Stimulated activated CD4-positive, alpha-beta T cell treated with anti-CD3 and anti-CD28 coated beads, Interleukin-1b, Interleukin-23, amount 100 ng/mL, for 4 hours (primary cell): ENCODE measurements at places on chromosomes 1 and 21.

DNA sequence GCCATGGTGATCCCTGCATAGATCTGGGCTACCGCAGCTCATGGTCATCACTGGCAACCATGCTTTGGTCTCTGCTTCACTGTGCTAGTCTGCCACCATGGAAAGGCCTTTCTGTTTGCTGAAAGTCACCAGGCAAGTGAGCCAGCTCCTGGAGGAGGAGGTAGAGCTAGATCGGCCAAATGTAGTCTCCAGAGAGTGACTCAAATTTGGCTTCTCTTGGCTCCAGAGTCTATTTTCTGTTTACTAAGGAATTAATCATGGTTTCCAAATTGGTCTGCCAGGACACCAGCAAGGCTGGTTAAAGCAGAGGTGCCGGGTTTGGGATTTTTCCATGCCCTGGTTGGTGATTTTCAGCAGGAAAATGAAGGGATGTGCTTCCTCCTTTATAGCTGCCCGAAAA is 52.7 kb upstream of the IVNS1ABP start:
- no peak for DNase-seq

DNA sequence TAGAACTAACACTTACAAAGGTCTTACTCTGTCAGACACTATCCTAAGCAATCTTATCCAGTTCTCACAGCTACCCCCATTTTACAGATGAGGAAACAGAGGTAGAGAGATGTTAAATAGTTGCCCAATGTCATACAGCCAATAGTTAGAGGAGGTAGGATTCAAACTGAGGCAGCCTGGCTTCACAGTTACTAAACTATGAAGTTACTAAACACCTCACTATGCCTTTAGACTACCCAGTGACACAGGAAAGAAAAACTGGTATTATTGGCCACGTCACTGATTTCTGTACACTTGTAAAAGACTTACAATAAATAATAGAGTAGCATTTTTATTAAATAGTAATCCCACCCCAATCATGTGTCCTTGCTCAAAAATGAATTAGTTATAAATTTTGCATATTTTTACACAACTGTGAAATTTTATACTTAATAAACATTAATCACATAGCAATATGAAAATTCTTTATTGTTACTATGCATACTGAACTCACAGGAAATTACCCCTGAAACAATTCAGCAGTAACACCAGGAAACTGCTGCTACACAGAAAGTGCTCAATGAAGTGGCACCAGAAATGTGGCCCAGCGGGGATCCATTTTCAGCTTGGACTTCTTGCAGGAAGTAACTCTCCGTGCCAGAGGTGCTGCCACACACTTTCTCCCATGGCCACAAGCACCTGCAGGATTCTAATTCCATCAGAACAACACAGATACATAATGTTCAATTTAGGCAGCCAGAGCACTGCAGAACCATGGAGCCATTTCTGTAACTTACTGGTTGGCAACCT is 69.4 kb downstream of the VAV3 start:
- DNase-seq, result no peak

- DNase-seq, result no peak
These were observed 7.2 kb upstream of the S100A8 start for GRCh38 chr1:153397924-153398651.

DNA sequence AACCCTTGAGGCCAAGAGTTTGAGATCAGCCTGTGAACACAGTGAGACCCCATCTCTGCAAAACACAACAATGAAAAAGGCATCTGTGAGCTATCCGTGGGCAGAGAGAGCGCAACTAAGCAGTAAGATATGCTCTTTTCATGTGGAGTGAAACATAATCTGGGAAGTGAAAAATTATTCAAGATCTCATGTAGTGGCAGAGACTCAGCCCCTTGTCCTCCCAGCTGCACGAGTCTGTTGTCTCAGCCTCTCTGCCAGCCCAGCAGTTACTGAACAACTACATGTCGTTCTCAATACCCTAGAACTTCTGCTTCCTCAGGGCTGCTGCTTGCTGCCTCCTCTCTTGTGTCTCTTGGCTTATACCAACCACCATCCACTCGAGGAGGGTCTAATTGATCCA is 61.3 kb upstream of the WDR26 start:
- no peak for DNase-seq

GRCh38 chr1:98027103-98027705 is 106.4 kb upstream of the DPYD start:
- DNase-seq, result no peak

- no peak for DNase-seq
These were observed 40.4 kb upstream of the LRRN2 start for GRCh38 chr1:204725821-204726448.

- no peak for DNase-seq
These were observed 396.9 kb downstream of the ADGRL2 start for GRCh38 chr1:82197606-82198005.

DNA sequence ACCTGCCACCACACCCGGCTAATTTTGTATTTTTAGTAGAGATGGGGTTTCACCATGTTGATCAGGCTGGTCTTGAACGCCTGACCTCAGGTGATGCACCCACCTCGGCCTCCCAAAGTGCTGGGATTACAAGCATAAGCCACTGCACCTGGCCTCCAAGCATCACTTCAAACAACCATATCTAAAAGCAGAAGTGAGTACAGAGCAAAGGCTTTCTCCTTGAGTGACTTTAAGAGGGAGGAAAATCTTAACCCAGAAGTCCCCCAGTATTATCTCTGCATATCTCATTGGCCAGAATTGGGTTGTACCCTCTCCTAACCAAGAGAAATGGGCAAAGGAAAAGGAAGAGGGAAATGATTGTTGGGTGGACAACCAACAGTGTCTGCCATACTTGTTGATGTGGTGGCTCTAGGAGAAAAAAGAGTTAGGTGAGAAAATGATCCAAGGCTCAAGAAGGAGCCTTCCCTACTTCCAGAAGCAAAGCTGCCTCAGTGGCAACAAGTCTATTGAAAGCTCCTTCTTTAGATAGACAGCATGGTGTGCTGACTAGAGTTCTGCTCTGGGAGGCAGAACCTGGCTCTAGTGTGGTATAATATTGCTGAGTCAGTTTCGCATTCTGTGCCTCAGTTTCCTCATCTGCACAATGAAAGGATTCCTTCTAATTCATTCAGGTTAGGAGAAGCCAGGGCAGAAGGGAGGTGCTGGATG is 16.8 kb upstream of the FOXE3 start:
- DNase-seq, result no peak

- DNase-seq, result no peak
These were observed 266.2 kb downstream of the FOXD2 start for GRCh38 chr1:47703981-47704596.

DNA sequence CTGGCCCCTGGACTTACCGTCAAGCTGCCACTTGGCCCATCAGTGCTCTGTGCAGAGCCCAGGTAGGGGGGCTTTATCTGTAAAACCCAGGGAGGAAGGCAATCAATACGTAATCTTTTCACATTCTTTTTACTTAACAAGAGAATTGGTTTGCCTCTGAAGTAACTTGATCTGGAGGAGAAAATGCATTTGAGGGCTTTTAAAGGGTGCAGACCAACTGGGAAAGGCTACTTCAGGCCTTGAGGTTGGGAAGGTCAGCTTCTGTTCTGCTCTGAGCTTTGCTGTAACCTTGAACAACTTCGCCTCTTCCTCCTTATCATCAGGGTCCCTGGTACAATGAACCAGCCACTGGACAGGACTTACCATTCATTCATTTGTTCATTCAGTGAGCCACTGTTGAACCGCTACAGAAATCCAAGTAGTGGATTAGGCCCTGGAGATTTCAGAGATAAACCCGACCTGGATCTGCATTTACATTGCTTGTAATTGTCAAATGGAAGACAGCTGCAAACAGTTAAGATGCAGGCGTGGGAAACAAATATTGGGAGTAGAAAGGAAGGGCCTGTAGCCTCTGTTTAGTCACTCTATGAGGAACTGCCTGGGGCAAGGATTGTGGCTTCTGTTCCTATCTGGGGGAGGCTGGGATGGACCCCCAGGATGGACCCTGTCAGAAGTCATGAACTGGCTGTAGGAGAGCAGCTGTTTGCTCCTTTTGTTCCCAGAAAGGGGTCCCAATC is 90.9 kb downstream of the MAN1C1 start:
- no peak for DNase-seq

GRCh38 chr1:156012051-156012817 is 8.5 kb downstream of the SSR2 start:
- DNase-seq, result no peak

GRCh38 chr1:19254416-19254815 is 2.8 kb downstream of the MRTO4 start:
- DNase-seq, result no peak

GRCh38 chr1:23210351-23210785 is 6.9 kb downstream of the HTR1D start:
- DNase-seq, result no peak

GRCh38 chr1:214317300-214317699 is 36.3 kb downstream of the SMYD2 start:
- DNase-seq, result no peak

- no peak for DNase-seq
These were observed 99.9 kb downstream of the COLGALT2 start for GRCh38 chr1:183937611-183938010.

DNA sequence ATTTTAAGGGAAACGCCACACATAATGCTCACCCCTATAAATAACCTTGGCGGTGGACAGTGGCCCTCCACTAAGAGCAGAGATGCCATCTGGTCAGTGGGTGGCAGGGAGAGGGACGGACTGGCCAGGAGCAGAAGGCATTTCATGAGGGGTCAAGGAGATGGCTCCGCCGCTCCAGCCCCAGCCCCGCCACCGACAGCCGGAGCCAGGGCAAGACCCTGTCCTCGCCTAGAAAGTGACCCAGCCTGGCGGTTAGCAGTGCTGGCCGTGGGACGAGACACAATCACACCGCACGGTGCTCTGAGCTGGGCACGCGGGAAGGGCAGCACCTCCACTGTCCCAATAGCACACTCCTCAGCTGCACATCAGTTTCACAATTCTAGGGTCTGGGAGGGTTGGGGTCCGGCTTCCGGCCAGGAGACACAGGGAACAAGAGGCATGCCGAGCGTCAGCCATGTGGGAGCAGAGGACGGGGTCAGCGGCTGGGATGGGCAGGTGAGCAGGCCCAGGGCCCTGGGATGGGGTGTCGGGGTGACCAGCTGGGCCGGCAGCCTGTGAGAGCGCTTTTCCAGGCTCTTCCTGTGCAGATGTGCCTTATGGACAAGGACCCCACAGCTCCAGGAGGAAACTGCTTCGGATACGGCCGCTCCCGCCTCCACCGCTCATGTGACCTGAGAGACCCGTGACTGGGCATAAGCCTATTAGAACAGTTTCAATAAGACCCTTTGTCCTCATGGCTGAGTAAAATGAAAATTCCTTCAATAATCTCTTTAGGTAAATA is 5.7 kb downstream of the SLC19A1 start:
- no peak for DNase-seq

DNA sequence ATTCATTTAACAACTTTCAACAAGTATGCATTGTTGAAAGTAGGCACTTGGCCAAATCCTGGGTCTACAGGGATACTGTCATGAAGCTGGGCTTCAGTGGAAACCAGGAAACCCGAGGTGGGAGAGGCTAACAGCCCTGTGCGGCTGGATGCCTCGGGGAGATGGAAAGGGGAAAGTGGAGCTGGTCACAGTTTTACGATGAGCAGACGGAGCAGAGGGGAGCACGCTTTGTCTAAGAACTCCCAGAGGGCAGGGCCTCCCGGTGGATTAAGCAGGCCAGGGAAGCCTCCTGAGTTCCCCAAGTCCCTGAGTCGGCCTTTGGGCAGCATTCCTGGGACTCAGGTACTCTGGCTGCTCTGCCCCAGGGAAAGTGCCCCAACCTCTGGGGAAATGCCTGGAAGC is 23.8 kb downstream of the STUM start:
- DNase-seq, result no peak

DNA sequence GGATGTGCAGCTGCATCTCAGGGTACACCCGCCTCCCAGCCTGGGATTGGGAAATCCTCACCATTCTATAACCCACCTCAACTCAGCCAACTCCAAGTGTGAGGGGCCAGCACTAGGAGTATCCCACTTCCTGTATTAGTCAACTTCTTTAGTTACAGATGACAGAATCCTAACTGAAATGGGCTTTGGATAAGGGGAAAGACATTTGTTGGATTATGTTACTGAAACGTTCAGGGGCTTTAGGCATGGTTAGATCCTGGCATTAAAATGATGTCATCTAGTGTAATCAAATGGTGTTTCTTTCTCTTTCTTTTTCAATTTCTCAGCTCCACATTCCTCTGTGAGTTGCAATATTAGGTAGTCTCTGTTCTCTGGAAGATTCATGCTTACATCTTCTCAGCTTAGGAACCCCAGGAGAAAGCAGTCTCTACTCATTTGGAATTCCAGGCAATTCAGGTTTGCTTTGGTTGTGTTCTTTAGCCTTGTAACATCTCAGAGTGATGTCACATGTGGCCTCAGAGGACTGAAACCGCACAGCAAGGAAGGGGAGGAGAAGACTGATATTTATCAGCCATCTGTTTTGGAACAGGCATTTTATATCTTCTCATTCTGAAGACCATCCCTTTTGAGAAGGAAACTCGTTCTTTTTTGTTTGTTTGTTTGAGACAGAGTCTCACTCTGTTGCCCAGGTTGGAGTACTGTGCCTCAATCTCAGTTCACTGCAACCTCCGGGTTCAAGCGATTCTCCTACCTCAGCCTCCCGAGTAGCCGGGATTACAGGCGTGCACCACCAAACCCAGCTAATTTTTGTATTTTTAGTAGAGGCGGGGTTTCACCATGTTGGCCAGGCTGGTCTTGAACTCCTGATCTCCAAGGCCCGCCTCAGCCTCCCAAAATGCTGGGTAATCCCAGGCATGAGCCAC is 18.9 kb upstream of the TMEM54 start:
- DNase-seq, result no peak

- no peak for DNase-seq
These were observed 597.9 kb upstream of the ADAMTS5 start for GRCh38 chr21:27564684-27565301.

DNA sequence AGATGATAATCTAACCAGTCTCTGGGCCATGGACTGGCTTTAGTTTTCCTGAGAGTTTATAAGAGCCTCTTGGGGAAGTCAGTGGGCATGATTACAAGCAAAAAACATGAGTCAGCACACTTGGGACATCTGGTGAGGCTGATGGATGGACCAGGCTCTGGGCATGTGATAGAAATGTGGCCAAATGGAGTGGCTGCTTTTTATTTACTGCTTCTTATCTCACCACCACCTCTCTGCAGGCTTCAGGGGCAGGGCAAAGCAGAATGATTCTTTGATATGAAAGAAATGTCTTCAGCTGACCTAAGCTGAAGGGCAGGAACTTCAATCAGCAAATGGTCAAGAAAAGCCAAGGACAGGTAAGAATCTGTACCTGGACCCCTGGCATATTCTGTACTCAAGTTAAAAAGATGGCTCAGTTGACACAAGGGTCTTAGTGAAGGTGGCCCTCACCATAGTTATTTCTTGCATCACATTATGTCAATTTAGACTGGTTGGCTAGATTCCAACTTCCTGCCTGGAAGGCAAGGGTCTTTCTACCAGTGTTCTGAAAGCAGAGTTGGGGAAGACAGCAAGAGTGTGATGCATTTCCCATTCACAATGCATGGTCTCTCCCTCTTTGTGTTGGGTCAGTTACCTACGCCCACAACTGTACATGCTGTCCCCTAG is 162.8 kb downstream of the FASLG start:
- DNase-seq, result no peak
